Hair follicle dermal papilla cell (primary cell): ENCODE measurements at places on chromosomes 3 and 15. TPM values are rescaled to one million over a fixed set of nuclear protein-coding genes. Genes with fewer than 3 reads are reported as not detected.

The CPN2 gene
- under 0.01 TPM in 1 of 2 replicates, not detected in the other for total RNA-seq

The EPHA3 gene
- 0.24 and 0.65 TPM in 2 replicates for total RNA-seq

The TRH gene
- not detected in 2 replicates for total RNA-seq

The THRB gene
- total RNA-seq = 46.3 and 78.0 TPM in 2 replicates

The ATP13A5 gene
- not detected in 2 replicates for total RNA-seq

The C3orf22 gene
- total RNA-seq = not detected in 2 replicates

The PGBD4 gene
- total RNA-seq = 1.6 TPM in 2 replicates

The ACTRT3 gene
- total RNA-seq = 9.2 TPM in 2 replicates

The PLSCR5 gene
- total RNA-seq = not detected in 2 replicates

The TMEM207 gene
- not detected in 2 replicates for total RNA-seq

The SORD gene
- total RNA-seq = 20.4 and 20.5 TPM in 2 replicates

The CDCP1 gene
- total RNA-seq = 31.5 and 39.8 TPM in 2 replicates

The FOXL2NB gene
- 10.4 and 11.8 TPM in 2 replicates for total RNA-seq

The PLSCR2 gene
- not detected in 2 replicates for total RNA-seq

The MB21D2 gene
- 11.8 and 11.9 TPM in 2 replicates for total RNA-seq

The FBXL2 gene
- 21.3 and 25.3 TPM in 2 replicates for total RNA-seq

The PLCB2 gene
- total RNA-seq = 0.12 and 0.49 TPM in 2 replicates

The B3GALNT1 gene
- total RNA-seq = 16.8 and 20.3 TPM in 2 replicates

The MUSTN1 gene
- total RNA-seq = not detected in 2 replicates

The LSMEM2 gene
- not detected in 2 replicates for total RNA-seq

The HGD gene
- not detected in 2 replicates for total RNA-seq

The ANKUB1 gene
- total RNA-seq = 0.16 TPM in 1 of 2 replicates, not detected in the other

The MUC20 gene
- 0.49 and 0.65 TPM in 2 replicates for total RNA-seq

The SMAD3 gene
- total RNA-seq = 27.0 and 28.9 TPM in 2 replicates

The TM4SF18 gene
- total RNA-seq = 0.12 and 0.32 TPM in 2 replicates

The TM6SF1 gene
- 0.16 TPM in 1 of 2 replicates, not detected in the other for total RNA-seq

The SENP8 gene
- 2.3 and 2.4 TPM in 2 replicates for total RNA-seq

The GOLGA8S gene
- not detected in 2 replicates for total RNA-seq

The MEX3B gene
- 2.3 and 4.4 TPM in 2 replicates for total RNA-seq

The TICRR gene
- total RNA-seq = 0.65 and 0.73 TPM in 2 replicates

The ROPN1 gene
- not detected in 2 replicates for total RNA-seq

The SCG3 gene
- total RNA-seq = not detected in 2 replicates

The SCN11A gene
- under 0.01 TPM in 2 replicates for total RNA-seq

The GRM2 gene
- total RNA-seq = under 0.01 TPM in 2 replicates

The VIPR1 gene
- total RNA-seq = 0.24 and 0.32 TPM in 2 replicates

The STT3B gene
- total RNA-seq = 105 and 140 TPM in 2 replicates

The TMEM108 gene
- total RNA-seq = not detected in 2 replicates

The PAK6 gene
- 0.12 and 0.32 TPM in 2 replicates for total RNA-seq

The CKMT1B gene
- total RNA-seq = not detected in 2 replicates

The CSTA gene
- 3.7 and 3.8 TPM in 2 replicates for total RNA-seq

The AGTR1 gene
- 37.2 and 42.3 TPM in 2 replicates for total RNA-seq
